Central memory CD8-positive, alpha-beta T cell (primary cell): ENCODE measurements at places on chromosomes 6 and 20.
A peak's percentile ranks its signal among the peaks of the same experiment; 100 is the strongest.

GRCh38 chr6:14542670-14543366, 425.2 kb downstream of the CD83 start:
- DNase-seq = no peak
- H3K4me3 ChIP-seq = no peak overlapping the region
- no peaks in the 10 kb centered on the region for H3K4me1 ChIP-seq
- no peaks in the 10 kb centered on the region for H3K36me3 ChIP-seq

DNA sequence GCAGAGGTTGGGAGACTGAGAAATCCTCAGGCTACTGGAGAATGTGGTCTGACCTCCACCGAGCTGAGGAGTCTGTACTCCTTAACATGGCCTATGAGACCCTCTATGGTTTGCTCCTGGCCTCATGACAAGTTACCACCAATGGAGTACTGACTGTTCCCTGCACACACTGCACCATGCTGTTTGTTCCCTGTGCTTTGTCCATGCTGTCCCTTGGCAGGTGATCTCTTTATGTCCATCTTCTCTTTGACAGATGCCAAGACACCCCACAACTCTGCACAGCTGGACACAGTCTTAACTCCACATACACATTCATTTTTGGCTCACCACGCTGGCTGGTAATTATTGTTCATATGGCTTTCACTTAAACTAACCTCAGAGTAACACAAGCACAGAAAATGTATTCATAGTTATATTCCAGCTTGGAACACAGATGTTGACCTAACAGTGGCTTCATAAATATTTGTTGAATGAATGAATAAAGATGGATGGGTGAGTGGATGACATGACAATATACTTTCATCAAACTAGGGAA, 258.0 kb downstream of the ATXN1 start:
- no peak overlapping the region for H3K27ac ChIP-seq
- H3K36me3 ChIP-seq = peaks cover 7% of the 10 kb centered on the region
- no peak for DNase-seq
- H3K27me3 ChIP-seq = no peaks in the 10 kb centered on the region
- peaks cover 32% of the 10 kb centered on the region for H3K4me1 ChIP-seq

DNA sequence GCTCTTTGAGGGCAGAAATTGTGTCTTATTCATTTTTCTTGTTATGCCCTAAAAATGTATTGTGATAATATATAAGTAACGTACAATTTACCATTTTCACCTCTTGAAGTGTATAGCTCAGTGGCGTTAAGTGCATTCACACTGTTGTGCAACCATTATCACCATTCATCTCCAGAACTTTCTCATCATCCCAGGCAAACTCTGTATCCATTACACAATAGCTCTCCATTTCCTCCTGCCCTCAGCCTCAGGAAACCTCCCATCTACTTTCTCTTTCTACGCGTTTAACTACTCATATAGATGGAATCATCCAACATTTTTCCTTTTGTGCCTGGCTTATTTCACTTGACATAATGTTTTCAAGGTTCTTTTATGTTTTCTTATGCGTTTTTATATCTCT, 184.6 kb downstream of the ESR1 start:
- H3K27me3 ChIP-seq = peaks cover 23% of the 10 kb centered on the region
- H3K4me3 ChIP-seq = no peak overlapping the region
- no peak overlapping the region for H3K27ac ChIP-seq
- no peaks in the 10 kb centered on the region for H3K36me3 ChIP-seq
- DNase-seq = no peak

DNA sequence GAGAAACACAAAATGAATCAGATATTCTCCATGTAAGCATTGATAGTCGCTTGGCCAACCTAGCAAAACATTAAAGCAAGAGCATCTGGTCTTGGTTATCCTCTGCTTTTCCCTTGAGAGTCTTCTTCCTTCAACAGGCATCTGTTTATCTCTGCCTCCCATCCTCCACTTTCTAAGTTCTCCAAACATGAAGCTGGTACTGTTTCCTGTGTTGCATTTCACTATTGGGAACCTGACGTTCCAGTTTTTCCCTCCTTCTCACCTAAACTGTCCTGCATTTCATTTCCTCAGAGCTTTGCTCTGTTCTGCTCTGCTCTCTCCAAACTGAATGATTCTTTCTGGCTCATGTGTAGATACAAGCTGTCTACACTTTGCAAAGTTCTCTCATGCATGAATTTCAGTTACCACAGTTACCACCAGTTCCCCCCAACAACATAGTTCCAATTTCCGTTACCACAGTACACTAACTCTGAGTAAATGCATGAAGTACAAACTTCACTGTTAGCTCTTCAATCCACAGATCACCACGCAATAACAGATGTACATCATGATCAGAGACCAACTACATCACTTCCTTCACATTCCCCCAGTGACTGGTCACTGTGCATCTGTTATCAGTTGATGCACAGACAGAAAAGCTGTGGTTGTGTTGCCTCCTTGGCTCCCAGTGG, 86.7 kb upstream of the F13A1 start:
- H3K4me3 ChIP-seq = no peak overlapping the region
- no peaks in the 10 kb centered on the region for H3K36me3 ChIP-seq
- H3K27me3 ChIP-seq = peaks cover 18% of the 10 kb centered on the region

GRCh38 chr6:54920628-54921027, 74.1 kb downstream of the FAM83B start:
- H3K4me3 ChIP-seq = no peak overlapping the region
- H3K27me3 ChIP-seq = no peaks in the 10 kb centered on the region
- H3K27ac ChIP-seq = no peak overlapping the region
- H3K36me3 ChIP-seq = no peaks in the 10 kb centered on the region

DNA sequence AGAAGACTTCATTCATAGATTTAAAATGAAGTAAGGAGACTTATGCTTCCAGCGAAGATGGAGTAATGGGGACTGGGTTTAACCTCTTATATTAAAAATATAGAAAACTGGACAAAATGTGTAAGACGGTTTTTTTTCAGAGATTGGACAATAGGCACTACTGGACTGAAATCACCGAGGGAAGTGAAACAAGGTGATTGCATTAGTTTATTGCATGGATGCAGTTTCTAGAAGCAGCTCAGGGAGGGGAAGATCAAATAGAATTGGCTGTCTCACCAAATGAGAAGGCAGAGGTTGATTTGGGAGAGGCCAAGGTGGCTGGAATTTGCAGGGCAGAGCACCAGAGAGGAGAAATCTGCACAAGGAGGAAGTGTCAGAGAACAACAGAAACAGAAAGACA, 162.6 kb downstream of the DNAH8 start:
- no peak for DNase-seq
- H3K27me3 ChIP-seq = peaks cover 14% of the 10 kb centered on the region
- H3K4me3 ChIP-seq = no peak overlapping the region

GRCh38 chr6:97674802-97675201, 391.8 kb upstream of the MMS22L start:
- H3K4me3 ChIP-seq = no peak overlapping the region
- no peaks in the 10 kb centered on the region for H3K4me1 ChIP-seq
- no peaks in the 10 kb centered on the region for H3K27me3 ChIP-seq
- no peak overlapping the region for H3K27ac ChIP-seq
- no peak for DNase-seq

DNA sequence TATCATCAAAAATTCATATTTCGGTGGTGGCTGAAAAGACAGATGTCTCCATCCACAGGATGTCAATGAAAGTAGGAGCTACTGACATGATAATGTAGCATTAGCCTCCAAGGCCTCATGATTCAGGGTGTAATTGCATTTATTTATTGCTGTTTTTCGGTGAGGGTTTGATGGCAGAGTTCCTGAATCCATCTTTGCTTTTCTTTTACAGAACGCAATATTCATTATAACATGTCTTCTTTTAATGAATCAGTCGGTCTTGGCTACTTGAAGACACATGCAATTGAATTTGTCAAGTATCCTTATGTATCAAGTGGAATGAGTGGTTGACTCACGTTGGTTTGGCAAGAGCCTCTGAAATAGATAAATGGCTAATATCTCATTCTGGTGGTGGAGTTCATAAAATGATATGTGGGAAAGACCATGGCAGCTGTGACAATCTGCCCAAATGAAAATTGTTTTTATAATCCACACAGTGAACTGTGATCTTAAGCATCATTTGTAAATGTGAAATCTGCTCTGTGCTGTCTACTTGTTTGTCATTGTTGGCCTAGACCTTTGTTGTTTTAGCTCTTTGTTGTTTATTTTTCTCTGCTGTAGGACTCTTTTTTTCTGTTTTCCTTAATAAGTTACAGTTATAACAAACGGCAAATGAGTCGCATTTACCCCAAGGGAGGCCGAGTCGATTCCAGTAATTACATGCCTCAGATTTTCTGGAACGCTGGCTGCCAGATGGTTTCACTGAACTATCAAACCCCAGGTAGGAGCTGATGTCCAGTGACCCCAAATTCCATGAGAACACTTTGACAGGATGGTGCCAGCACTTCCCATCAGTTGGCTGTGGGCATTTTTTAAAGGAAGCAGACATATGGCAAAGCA, 105.7 kb upstream of the LAMP5 start:
- H3K27ac ChIP-seq = no peak overlapping the region
- H3K27me3 ChIP-seq = no peaks in the 10 kb centered on the region
- no peaks in the 10 kb centered on the region for H3K36me3 ChIP-seq
- no peaks in the 10 kb centered on the region for H3K4me1 ChIP-seq
- H3K4me3 ChIP-seq = no peak overlapping the region
- no peak for DNase-seq

DNA sequence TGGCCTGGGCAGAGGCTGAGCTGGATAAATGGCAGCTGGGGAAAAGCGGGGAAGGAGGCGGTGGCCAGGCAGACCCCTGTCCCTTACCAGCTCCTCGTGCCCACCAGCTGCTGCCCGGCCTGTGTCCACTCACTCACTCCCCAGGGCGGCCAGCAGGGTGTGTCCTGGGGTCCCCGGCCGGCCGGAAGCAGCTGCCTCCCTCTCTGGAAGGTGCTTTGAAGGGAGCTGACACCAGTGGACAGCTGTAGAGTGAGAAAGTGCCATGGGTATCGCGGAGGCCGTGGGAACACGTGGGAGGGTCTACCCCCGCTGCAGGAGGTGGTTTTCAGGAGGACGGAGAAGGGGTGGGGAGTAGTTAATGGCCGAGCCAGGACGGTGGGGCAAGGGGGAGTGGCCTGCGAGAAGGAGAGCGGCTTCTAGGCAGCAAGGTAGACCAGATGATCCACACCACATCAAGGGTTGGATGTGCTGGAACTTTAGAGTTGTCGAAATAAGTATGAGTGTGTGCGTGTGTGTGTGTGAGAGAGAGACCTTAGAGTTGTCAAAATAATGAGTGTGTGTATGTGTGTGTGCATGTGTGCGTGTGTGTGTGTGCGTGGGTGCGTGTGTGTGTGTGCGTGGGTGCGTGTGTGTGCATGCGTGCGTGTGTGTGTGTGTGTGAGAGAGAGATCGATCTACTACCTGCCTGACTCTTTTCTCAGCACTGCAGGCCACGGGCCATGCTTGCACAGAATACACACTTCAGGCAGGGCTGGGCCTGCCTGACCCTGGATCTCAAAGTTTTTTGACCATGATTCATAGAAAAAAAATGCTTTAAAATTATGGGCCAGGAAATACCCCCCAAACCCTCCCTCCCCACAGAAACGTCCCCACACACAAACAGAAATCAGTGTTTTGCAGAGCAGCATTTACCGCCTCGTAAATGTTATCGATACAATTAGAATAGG, 43.9 kb downstream of the CDH4 start:
- H3K4me1 ChIP-seq = no peaks in the 10 kb centered on the region
- no peak overlapping the region for H3K4me3 ChIP-seq
- no peaks in the 10 kb centered on the region for H3K27me3 ChIP-seq
- no peak overlapping the region for H3K27ac ChIP-seq
- no peak for DNase-seq

DNA sequence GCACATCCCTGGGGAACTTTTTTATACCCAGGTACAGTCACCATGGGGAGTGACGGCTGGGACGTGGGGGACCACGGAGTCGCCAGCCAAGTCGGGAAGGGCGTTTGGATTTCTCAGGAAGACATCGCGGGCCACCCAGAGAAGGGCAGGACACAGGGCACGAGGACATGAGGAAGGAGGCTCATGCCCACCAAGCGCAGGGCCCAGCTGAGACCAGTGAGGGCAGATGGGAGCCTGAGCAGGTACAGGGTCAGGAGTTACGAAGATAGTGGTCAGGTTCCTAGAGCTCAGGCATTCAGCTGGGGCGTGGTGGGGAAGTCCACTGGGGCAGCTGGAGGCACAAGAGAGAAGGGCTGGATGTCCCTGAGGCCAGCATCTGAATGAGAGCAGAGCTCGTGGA, 74.6 kb downstream of the ZNF133 start:
- H3K4me1 ChIP-seq = no peaks in the 10 kb centered on the region
- no peaks in the 10 kb centered on the region for H3K27me3 ChIP-seq
- no peak overlapping the region for H3K4me3 ChIP-seq
- DNase-seq = no peak

- peaks cover 17% of the 10 kb centered on the region for H3K27me3 ChIP-seq
- DNase-seq = no peak
- no peaks in the 10 kb centered on the region for H3K4me1 ChIP-seq
- no peak overlapping the region for H3K4me3 ChIP-seq
- no peak overlapping the region for H3K27ac ChIP-seq
Measured at GRCh38 chr20:60653111-60653845, 598.8 kb upstream of the CDH4 start.

DNA sequence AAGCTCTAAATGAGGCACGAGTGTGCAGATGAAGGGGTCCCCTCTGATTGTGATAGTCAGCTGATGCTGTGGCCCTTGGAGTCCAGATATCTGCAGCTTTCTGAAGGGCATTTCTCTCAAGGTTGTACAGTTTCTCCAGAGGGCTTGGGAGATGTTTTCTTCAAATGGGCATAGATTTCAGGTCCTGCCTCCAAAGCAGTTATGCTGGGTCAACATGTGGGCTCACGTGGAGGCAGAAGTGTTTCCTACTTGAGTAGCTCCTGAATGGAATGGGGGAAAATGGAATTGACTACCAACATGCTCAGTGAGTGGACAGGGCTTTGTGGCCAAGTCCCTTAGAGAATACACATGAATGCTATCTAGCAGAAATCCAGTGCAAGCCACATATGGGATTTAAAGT, 360.7 kb downstream of the SAMD5 start:
- no peak overlapping the region for H3K4me3 ChIP-seq
- DNase-seq = no peak
- no peaks in the 10 kb centered on the region for H3K4me1 ChIP-seq
- no peaks in the 10 kb centered on the region for H3K27me3 ChIP-seq
- H3K36me3 ChIP-seq = no peaks in the 10 kb centered on the region

- H3K36me3 ChIP-seq = peaks cover 49% of the 10 kb centered on the region
- DNase-seq = peak; percentile 33
- H3K4me1 ChIP-seq = peaks cover 50% of the 10 kb centered on the region
- peak overlapping the region; percentile 74 for H3K4me3 ChIP-seq
- peak overlapping the region; percentile 94 for H3K27ac ChIP-seq
- H3K27me3 ChIP-seq = no peaks in the 10 kb centered on the region
Measured at GRCh38 chr6:158686791-158687381, 37.0 kb downstream of the SYTL3 start.

GRCh38 chr20:51313358-51313827, 229.1 kb downstream of the NFATC2 start:
- no peak for DNase-seq
- H3K27me3 ChIP-seq = no peaks in the 10 kb centered on the region
- no peak overlapping the region for H3K4me3 ChIP-seq
- no peaks in the 10 kb centered on the region for H3K36me3 ChIP-seq
